ENCODE measurements at places on chromosomes 11 and 22.

DNA sequence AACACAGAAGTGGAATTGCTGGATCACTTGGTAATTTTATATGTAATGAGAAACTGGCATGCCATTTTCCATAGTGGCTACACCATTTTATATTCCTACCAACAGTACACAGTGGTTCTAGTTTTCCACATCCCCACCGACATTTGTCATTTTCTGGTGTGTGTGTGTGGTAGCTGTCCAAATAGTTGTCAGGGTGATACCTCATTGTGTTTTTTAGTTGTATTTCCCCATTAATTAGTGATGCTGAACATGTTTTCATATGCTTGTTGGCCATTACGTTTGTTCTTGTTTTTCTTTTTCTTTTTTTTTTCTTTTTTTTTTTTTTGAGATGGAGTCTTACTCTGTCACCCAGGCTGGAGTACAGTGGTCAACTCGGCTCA lies 12.2 kb downstream of the NEU3 start:
- DNase-seq: no peak

GRCh38 chr11:78228467-78228866 lies 39.7 kb downstream of the USP35 start:
- peak; percentile 40 for DNase-seq

GRCh38 chr22:41534219-41534618 lies 10.1 kb downstream of the POLR3H start:
- DNase-seq: no peak

DNA sequence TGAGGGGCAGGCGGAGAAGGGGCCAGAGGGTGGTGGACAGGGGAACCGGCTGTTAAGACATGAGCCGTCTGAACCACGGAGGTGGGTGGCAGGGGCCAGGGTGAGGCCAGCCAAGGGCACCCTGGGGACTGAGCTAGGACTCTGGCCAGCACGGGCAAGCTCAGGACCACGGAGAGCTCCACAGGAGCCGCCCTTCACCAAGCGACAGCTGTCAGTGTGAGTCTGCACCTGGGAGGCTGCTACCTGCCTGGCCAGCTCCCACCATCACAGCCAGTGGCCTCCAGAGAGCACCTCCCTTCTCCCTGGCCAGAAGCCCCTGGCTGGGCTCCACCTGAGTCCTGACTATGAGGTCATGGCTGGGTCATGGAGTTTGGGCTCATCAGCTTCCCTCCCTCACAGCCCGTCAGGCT lies 21.6 kb downstream of the MGAT3 start:
- no peak for DNase-seq

- DNase-seq: no peak
These were observed 73.2 kb downstream of the CCDC81 start for GRCh38 chr11:86447763-86448480.

Data from inflammatory macrophage treated with lipopolysaccharide for 1 hour (primary cell).